RWPE2 (cell line): ENCODE measurements at places on chromosomes 7 and 10.

GRCh38 chr10:62457598-62457997 lies 83.4 kb downstream of the ZNF365 start:
- DNase-seq, result no peak

DNA sequence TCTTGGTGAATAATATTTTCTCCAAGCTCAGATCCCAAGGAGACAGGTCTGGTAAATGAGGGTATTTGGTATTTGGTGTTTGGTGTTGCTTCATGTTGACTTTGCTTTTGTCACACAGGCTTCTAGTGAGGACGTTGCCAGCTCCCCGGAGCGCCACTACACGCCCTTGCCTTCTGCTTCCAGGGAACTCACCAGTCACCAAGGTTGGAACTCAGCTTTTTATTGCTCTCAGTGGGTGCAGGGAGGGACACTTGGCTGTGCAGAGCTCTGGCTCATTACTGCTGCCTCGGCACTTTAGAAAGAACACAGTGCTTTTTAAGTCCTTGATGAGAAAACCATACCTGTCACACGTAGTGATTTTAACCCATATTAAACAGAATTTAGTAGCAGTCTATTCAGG lies 892.9 kb downstream of the LRMDA start:
- no peak for DNase-seq

DNA sequence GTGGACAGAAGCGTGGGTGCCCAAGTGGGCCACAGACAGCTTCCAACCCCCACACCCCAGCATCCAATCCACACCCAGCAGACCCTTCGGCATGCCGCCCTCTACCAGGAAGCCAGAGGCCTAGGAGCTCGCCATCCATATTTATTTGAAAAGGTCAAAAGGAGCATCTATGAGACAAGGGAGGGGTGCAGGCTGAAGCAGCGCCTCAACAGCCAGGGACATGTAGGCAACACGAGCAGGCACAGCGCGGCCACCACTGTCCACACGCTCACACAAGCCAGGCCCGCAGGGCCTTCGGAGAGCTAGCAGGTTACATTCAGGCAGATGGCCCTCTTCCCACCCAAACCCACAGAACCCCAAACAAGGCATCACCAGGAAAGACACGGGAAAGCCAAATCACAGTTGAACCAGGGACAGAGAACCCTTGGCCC lies 34.6 kb downstream of the PSAP start:
- DNase-seq, result no peak

GRCh38 chr10:23614483-23614882 lies 175.6 kb downstream of the OTUD1 start:
- no peak for DNase-seq

DNA sequence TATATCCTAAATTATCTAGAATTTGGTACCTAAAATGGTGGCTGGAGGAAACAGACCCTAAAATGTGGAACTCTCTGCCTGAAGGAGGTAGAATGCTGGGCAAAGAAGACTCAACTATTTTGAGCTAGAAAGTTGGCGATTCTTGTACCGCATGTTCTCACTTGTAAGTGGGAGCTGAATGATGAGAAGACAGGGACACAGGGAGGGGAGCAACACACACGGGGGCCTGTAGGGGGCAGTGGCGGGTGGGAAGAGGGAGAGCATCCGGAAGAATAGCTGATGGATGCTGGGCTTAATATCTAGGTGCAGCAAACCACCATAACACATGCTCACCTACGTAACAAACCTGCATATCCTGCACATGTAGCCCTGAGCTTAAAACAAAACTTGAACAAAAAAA lies 250.6 kb downstream of the CALN1 start:
- no peak for DNase-seq

- DNase-seq, result no peak
Measured at GRCh38 chr10:127048630-127049029, 143.4 kb downstream of the DOCK1 start.

- DNase-seq, result no peak
Measured at GRCh38 chr7:77284005-77284404, 84.4 kb upstream of the FGL2 start.

- DNase-seq, result peak; percentile 76
Measured at GRCh38 chr7:102064361-102065025, 222.2 kb upstream of the SH2B2 start.

GRCh38 chr7:46156086-46156485 lies 235.0 kb upstream of the IGFBP3 start:
- no peak for DNase-seq

GRCh38 chr7:125984795-125985194 lies 1055.2 kb upstream of the POT1 start:
- DNase-seq, result no peak

GRCh38 chr10:91162050-91162494 lies 58.4 kb upstream of the PCGF5 start:
- DNase-seq, result no peak
